NCI-H2081 (cell line): ENCODE measurements at places on chromosomes 12 and 14.

DNA sequence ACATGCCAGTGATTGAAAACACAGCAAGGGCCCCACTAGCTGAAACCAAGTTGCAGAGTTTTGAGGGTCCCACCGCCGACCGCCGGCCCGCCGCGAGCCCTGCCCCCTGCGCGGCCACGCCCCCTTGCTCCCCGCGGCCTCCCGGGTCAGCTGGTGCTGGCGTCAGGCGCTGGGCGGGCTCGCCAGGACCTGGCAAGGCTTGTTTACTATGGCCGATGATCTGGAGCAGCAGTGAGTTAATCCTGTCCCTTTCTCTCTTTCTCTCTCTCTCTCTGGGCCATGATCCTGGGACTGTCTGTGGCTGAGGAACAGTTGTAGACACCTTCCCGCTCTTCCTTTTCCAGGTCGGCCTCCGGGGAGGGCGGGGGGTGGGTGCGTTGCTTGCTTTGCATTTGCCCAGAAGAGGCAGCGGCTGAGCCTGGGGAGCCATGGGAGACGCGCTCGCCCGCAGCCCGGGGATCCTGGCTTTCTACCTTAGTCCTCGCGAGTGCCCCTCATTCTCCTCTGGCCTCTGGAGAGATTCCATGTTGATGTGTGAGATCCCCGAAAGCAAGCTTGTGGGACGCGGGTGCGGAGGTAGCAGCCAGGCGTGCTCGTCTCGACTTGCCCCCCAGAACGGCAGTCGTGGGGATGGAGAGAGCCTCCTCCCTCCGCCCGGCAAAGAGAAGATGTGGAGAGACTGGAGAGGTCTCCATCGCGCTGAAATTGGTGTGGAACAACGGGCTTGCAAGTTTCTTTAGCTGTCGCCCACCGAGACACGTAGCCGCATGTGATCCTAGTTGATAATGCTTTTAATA lies at the start of gene ABHD4:
ABHD4 (plus strand) TSS at position 202 of the 797 bp plus-strand sequence; CDS start at position 209, 7 bp downstream.
- DNase-seq, result peak; percentile 31

DNA sequence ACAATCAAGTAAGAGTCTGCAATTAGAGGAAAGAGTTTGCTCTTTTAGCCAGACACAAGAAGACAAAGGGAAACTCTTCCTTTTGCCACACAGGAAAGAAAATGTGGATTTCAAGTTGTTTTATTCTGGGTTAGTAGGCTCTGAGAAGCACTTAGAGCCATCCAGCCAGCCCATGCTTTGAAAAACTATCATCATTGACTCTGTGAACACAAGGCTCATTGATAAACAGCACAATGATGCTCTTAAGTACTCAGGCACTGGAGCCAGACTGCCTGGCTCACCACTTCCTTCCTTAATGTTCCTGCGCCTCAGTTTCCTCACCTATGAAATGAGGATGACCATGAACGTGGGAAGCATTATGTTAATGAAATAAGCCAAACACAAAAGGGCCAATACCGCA lies 150.2 kb upstream of the EEA1 start:
- DNase-seq, result no peak

DNA sequence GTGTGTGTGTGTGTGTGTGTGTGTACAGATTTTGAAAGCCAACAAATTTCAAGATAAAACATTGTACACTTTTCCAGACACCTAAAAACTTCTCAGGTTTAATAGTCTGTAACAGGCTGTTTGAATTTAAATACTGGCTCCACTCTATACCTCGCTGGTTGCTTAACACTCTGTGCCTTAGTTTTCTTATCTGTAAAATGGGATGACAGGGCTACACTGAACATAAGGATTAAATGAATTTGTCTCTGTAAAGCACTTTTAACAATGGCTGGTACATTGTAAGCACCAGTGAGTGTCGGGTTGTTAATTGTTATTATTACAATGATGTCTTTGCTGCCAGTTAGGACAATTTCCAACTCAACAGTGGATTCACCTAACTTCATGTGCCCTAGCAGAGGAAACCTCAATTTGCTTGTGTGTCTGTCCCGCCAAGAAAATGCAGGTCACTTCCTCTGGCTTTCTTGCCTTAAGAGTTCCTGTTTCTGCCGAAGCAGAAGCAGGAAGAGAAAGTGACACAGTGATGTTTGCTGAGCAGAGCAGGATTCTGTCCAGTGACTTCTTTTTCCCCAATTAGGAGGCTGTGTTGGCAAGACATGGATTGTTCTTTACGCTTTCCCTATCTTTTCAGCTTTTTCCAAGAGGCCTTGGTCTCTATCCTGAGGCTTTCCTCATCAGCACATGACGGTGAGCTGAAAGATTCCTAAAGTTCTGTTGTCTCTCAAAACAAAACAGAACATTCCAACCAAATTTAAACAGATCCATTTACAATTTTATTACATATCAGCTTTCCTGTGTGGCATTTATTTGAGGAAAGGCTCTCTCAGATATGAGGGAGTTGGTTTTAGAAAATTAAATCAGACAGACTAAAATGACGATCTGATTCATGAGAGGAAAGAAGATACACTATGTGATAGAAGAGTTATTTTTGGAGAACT lies 154.1 kb upstream of the ATP2B1 start:
- no peak for DNase-seq

DNA sequence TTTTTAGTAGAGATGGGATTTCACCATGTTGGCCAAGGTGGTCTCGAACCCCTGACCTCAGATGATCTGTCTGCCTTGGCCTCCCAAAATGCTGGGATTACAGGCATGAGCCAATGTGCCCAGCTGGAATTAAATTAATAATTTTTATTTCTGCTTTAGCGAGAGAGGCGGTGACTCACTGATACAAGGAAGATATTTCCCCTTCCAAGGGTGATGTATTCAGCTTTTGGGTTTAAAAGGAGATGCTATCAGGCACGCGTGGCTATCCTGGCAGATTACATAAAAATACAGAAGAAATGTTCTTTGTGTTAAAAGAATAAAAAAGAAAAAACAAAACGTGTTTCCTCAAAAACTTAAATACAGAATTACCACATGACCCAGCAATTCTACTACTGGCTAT lies 12.4 kb upstream of the P2RX7 start:
- no peak for DNase-seq

GRCh38 chr14:69542311-69542710 lies 32.4 kb downstream of the CCDC177 start:
- no peak for DNase-seq
